Pancreas (tissue), 10 donors: ENCODE measurements at places on chromosomes 7 and 10. TPM values are rescaled to one million over a fixed set of nuclear protein-coding genes. Genes with fewer than 3 reads are reported as not detected.

- DNase-seq, result peak; percentile 44
These were observed at the start of gene SLC16A12 for GRCh38 chr10:89535171-89536012. TSS of gene SLC16A12 (minus strand) at chr10:89535594. CDS start at chr10:89462578, 73,016 bp downstream.

- no peak for DNase-seq
These were observed 24.4 kb upstream of the ARHGAP12 start for GRCh38 chr10:31953080-31953479.

GRCh38 chr7:36082216-36082615 is 70.8 kb upstream of the EEPD1 start:
- DNase-seq, result no peak

GRCh38 chr10:69498711-69499471 is 47.6 kb downstream of the TSPAN15 start:
- no peak for DNase-seq

Gene PEX1
- total RNA-seq, result 8.8 TPM

Gene ANKRD61
- not detected for total RNA-seq
